ENCODE measurements at places on chromosomes 11 and 22.

DNA sequence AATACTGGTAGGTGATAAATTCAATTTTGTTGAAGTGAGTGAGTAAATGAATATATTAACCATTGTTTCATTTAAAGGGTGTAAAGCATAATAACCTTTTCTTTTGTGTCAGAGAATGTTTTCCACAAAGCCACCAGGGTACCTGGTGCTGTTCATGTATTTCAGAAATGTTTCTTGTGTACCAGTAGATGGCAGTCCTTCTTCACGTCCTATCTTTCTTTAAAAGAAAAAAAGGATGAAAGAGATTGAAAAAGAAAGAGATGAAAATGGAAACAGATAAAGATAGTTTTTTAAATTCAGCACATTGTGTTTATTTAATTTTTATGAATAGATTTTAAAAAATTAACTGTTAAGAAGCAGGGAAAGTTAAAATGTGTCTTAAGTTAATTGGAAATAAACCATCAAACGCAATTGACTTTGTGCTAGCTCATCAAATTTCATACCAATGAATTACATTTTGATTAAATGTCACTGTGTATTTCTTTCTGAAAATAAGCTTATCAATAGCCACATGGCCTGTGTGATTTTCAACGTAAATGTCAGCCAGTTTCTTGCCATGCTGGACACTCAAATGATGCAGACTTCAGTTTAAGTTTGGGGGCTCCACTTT lies 65.5 kb upstream of the CHORDC1 start:
- no peak overlapping the region for H3K4me3 ChIP-seq
- DNase-seq, result no peak
- H3K27me3 ChIP-seq, result no peaks in the 10 kb centered on the region
- H3K27ac ChIP-seq, result no peak overlapping the region

- H3K36me3 ChIP-seq, result no peaks in the 10 kb centered on the region
- no peak for DNase-seq
- H3K27me3 ChIP-seq, result no peaks in the 10 kb centered on the region
- H3K27ac ChIP-seq, result no peak overlapping the region
Observed at GRCh38 chr11:90842681-90843080, 619.8 kb upstream of the CHORDC1 start.

DNA sequence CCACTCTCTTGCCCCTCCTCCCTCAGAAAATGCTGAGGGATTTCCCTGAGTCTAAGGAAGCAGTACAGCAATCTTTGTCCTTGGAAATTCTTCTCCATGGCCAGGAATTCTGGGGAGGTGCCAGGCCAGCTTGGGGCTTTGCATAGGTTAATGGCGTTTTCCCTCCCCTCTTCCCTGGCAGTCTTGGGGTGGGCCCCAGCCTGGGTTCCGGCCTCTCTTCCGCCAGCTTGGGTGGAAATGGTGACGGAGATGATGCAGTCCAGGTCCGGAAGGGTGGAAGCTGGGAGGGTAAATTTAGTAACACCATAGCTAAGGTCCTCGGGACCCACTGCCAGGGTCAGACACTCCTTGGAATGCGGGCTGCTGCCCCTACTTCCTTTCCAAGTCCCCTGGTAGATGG lies 5.0 kb downstream of the PHLDB1 start:
- H3K4me3 ChIP-seq, result no peak overlapping the region
- H3K36me3 ChIP-seq, result no peaks in the 10 kb centered on the region
- H3K27ac ChIP-seq, result no peak overlapping the region
- H3K4me1 ChIP-seq, result peaks cover 22% of the 10 kb centered on the region

DNA sequence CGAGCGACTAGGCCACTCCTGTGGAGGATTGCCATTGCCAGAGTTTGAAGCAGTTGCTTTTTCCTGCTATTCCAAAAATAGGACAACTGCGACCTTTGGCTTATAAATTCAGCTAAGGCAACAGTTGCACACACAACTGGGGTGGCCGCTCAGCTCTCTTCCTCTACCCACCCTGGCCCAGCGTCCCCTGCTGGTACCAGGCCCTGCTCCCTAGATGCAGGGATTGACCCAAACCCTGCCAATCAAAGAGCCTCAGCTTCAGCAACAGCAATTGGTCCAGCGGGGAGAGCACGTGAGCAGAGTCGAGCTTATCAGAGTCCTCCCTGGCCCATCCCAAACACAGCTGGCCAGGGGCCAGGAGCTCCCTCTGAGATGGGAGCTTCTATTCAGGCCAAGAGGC lies 22.0 kb upstream of the CABP2 start:
- no peak overlapping the region for H3K27ac ChIP-seq
- H3K4me1 ChIP-seq, result peaks cover 2% of the 10 kb centered on the region
- no peak for DNase-seq
- no peaks in the 10 kb centered on the region for H3K36me3 ChIP-seq

- H3K36me3 ChIP-seq, result no peaks in the 10 kb centered on the region
- no peaks in the 10 kb centered on the region for H3K27me3 ChIP-seq
- H3K27ac ChIP-seq, result peak overlapping the region; percentile 98
- H3K4me1 ChIP-seq, result peaks cover 29% of the 10 kb centered on the region
- DNase-seq, result no peak
- peak overlapping the region; percentile 92 for H3K4me3 ChIP-seq
Observed at GRCh38 chr11:59615120-59615636, 396 bp downstream of the OSBP start.

- H3K4me1 ChIP-seq, result no peaks in the 10 kb centered on the region
- no peak overlapping the region for H3K27ac ChIP-seq
- H3K36me3 ChIP-seq, result no peaks in the 10 kb centered on the region
- H3K4me3 ChIP-seq, result no peak overlapping the region
- no peak for DNase-seq
- H3K27me3 ChIP-seq, result peaks cover 28% of the 10 kb centered on the region
Observed at GRCh38 chr22:25929321-25929878, 187.4 kb downstream of the MYO18B start.

- H3K4me3 ChIP-seq, result no peak overlapping the region
- peaks cover 11% of the 10 kb centered on the region for H3K27me3 ChIP-seq
- no peak overlapping the region for H3K27ac ChIP-seq
- DNase-seq, result no peak
- no peaks in the 10 kb centered on the region for H3K36me3 ChIP-seq
- H3K4me1 ChIP-seq, result no peaks in the 10 kb centered on the region
Observed at GRCh38 chr22:48713272-48714205, 1114.1 kb downstream of the BRD1 start.

- peaks cover 7% of the 10 kb centered on the region for H3K36me3 ChIP-seq
- H3K4me3 ChIP-seq, result no peak overlapping the region
- H3K27me3 ChIP-seq, result no peaks in the 10 kb centered on the region
- H3K27ac ChIP-seq, result no peak overlapping the region
Observed at GRCh38 chr22:44088976-44089570, 65.0 kb downstream of the PARVB start.

DNA sequence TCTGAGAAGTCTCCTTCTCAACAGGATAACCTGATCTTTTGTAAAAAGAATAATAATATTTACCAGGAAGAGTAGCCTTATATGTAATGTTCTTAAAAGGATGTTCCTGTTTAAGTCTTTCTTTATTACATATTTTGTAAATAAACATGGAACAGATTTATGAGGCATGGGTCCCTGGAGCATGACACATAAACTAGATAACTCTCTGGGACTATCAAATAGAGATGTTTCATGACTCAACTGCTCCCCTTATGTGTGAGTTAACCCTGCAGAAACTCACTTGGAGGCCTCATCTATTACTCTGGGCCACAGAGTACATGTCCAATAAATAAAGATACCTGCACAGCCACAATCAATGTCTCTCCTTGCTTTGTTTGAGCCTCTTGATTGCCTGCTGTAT lies 64.6 kb downstream of the GDPD4 start:
- H3K27ac ChIP-seq, result no peak overlapping the region
- H3K4me1 ChIP-seq, result no peaks in the 10 kb centered on the region
- no peak for DNase-seq
- H3K36me3 ChIP-seq, result no peaks in the 10 kb centered on the region
- no peaks in the 10 kb centered on the region for H3K27me3 ChIP-seq

DNA sequence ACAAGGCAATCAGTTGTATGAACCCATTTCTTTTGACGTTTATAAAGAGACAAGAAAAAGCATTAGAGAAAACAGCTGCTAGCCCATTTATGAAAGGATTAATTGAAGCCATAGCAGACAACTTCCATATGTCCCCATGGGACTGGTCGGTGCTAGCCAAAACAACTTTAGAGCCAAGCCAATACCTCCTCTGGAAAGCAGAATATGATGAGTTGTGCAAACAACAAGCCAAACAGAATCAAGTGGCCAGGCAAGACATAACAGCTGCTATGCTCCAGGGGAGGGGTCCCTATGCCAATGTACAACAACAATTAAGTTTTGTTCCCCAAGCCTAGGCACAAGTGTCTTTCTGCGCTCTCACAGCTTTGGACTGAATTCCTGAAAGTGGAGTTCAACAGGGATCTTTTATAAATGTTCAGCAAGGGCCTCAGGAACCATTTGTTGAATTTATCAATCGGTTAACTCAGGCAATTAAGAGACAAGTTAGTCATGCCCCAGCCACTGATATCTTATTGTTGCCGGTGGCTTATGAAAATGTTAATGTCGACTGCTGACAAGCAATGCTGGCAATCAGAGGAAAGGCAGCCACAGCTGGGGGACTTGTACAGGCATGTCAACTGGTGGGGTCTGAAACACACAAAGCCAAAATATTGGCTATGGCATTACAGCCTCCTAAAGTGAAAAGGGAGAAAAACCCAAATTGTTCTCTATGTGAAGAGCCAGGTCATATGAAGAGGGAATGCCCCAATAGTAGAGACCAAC lies 1593.1 kb upstream of the TENM4 start:
- no peaks in the 10 kb centered on the region for H3K4me1 ChIP-seq
- H3K27ac ChIP-seq, result no peak overlapping the region
- H3K27me3 ChIP-seq, result no peaks in the 10 kb centered on the region

- H3K4me3 ChIP-seq, result no peak overlapping the region
- no peak for DNase-seq
- no peaks in the 10 kb centered on the region for H3K4me1 ChIP-seq
- no peaks in the 10 kb centered on the region for H3K36me3 ChIP-seq
Observed at GRCh38 chr11:5204787-5205186, 4.3 kb upstream of the OR51V1 start.

- peaks cover 43% of the 10 kb centered on the region for H3K27me3 ChIP-seq
- no peaks in the 10 kb centered on the region for H3K36me3 ChIP-seq
- H3K4me3 ChIP-seq, result no peak overlapping the region
- peaks cover 4% of the 10 kb centered on the region for H3K4me1 ChIP-seq
- no peak overlapping the region for H3K27ac ChIP-seq
Observed at GRCh38 chr22:30490399-30490798, 15.1 kb downstream of the SEC14L4 start.

DNA sequence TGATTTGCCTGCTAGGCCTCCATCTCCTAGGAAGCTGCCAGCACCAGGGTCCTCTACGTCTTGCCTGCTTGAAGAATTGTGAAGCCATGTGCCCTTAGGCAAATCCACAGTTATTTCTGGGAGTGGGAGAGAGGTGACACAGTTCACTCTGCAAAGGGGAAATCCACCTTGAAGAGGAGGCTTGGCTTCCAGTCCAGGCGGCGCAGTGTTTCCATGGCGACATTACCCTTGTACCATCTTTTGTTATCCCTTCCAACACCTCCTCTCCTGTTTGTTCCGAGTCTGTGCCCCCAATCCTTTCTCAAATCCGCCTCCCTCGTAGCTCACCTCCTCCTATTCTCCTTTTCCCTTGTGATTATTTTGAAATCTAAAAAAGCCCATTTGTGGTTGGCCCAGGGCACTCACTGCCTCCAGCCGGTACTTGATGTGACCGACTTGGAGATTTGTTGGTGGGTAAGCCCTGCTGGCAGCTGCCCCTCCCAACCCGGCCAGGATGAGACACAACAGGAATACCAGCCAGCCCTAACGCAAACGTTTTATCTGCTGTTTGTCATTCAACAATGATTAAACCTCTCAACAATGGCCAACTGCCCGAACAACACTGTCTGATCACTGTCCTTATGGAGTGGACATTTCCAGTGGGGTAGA lies 18.4 kb downstream of the SYT13 start:
- no peak overlapping the region for H3K4me3 ChIP-seq
- no peak for DNase-seq
- H3K4me1 ChIP-seq, result peaks cover 2% of the 10 kb centered on the region
- H3K36me3 ChIP-seq, result peaks cover 6% of the 10 kb centered on the region
- H3K27me3 ChIP-seq, result peaks cover 70% of the 10 kb centered on the region

- H3K27me3 ChIP-seq, result peaks cover 22% of the 10 kb centered on the region
- no peak for DNase-seq
- no peak overlapping the region for H3K27ac ChIP-seq
- no peaks in the 10 kb centered on the region for H3K36me3 ChIP-seq
Observed at GRCh38 chr11:17556999-17557398, 9.9 kb downstream of the OTOG start.

DNA sequence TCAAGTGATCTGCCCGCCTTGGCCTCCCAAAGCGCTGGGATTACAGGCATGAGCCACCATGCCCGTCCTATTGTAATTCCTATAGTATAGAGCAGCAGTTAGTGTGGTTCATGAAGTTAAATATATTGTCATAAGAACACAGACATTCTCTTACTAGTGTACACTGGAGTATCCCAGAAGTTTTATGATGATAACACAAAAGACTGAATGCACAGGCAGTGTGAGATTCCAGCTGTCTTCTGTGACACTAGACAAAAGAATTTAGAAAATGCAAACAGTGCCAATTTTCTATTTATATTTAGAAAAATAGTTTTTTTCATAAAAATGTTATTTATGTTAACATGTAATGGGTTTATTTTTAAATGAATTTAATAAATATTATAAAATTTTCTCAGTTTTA lies 39.4 kb upstream of the RBX1 start:
- H3K4me1 ChIP-seq, result no peaks in the 10 kb centered on the region
- H3K36me3 ChIP-seq, result peaks cover 8% of the 10 kb centered on the region
- no peak for DNase-seq
- H3K27ac ChIP-seq, result peak overlapping the region; percentile 65

GRCh38 chr11:121024989-121025388 lies 1.1 kb downstream of the TBCEL start:
- peak overlapping the region; percentile 94 for H3K4me3 ChIP-seq
- DNase-seq, result no peak
- H3K36me3 ChIP-seq, result no peaks in the 10 kb centered on the region
- H3K4me1 ChIP-seq, result peaks cover 34% of the 10 kb centered on the region
- peaks cover 7% of the 10 kb centered on the region for H3K27me3 ChIP-seq

- no peak overlapping the region for H3K27ac ChIP-seq
- H3K36me3 ChIP-seq, result no peaks in the 10 kb centered on the region
- DNase-seq, result no peak
- no peak overlapping the region for H3K4me3 ChIP-seq
Observed at GRCh38 chr22:49524362-49524761, 303.3 kb downstream of the BRD1 start.

- H3K27ac ChIP-seq, result peak overlapping the region; percentile 99
- DNase-seq, result no peak
- no peaks in the 10 kb centered on the region for H3K27me3 ChIP-seq
- H3K4me1 ChIP-seq, result peaks cover 79% of the 10 kb centered on the region
Observed at GRCh38 chr11:61072316-61073109, 29.8 kb upstream of the CD5 start.
